ENCODE measurements at places on chromosomes 13 and 19.

- DNase-seq: no peak
These were observed 74.4 kb upstream of the ZNF599 start for GRCh38 chr19:34847393-34847792.

GRCh38 chr13:113603116-113603710 is 18.7 kb downstream of the TFDP1 start:
- DNase-seq: no peak

DNA sequence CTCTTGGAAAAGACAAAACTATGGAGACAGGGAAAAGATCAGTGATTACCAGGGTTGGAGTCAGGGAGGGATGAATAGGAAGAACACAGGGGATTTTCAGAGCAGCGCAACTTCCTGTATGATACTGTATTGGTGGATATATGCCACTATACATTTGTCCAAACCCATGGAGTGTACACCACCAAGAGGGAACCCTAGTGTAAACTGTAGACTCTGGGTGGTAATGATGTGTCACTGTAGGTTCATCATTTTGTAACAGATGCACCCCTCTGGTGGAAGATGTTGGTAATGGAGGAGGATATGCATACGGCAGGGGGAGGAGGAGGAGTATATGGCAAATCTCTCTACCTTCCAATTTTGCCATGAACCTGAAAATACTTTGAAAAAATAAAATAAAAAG is 68.1 kb downstream of the UFM1 start:
- DNase-seq: no peak

DNA sequence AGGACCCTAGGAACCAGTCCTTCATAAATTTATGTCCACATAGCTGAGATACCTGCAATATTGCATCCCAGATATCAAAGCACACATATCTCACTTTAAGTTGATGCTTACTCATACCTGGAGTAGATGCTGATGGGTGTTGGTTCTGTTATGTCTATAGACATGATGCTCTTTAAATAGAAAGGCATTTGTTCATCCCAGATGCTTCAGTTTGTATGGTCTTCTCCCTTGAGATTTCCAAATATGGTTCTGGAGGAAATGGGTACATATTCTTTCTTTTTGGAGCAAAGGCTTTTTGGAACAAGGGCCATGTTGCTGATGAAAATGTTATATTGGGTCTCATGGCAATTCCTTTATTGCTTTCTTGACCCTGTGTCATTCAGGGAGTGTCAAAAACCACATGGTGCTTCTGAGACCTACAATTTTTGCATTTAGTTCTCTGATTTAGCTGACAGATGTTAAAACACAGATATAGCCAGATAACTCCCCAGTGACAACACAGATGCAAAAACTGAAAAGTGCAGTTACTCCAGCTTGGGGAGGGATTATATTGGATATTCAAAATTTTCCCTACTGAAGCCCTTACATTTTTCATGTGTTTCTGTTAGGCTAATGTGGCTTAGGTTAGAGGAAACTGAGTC is 211.4 kb downstream of the KCNRG start:
- DNase-seq: no peak

DNA sequence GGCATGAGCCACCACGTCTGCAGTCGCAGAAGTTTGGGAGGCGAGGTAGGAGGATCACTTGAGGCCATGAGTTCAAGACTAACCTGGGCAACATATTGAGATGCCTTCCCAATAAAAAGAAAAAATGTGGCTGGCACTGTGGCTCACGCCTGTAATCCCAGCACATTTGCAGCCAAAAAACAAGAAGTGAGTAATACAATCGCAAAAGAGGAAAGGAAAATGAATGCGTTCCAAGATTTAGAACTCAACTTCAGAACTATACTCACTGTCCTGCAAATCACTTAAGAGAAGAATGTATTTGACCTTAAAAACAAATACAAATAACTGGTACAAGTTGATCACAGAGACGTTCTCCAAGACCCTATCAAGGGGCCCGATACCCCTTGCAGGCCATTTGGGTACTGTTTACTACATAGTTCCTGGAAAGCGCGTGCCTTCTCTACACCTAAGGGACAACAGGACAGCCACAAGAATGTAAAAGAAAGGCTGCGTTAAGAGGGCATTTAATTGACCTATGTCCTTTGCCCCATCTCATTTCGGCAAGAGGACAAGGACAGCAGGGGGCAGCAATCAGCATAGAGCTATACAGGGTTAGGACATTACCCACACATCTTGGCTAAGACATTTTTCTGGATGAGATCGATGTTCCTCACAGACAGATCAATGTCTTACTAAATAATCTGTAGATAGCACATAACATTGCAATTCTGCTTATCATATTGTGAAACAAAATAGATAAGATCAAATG is 41.3 kb downstream of the FLT3 start:
- DNase-seq: no peak
